ENCODE measurements at places on chromosomes 1 and 21.

GRCh38 chr1:24392982-24393650 lies 20.5 kb downstream of the STPG1 start:
- DNase-seq, result no peak

DNA sequence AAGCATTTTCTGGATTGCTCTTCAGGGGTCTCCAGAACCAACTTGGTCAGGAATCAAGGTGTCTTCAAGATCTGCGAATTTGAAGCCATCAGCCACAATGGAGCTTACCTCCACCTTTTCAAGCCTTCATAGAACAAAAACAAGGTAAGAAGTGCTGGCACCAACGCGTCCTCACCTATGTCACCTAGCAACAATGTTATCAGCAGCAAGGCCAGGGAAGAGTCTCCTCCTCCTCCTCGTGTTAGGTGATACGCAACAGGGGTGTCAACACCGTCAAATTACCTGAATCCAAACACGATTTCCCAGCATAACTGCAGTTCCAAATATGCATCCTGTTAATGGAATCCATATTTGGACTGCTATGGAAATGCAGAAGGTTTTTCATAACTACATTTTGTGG lies 4.1 kb upstream of the TIAM1 start:
- no peak for DNase-seq

- DNase-seq, result no peak
Measured at GRCh38 chr1:85330214-85330631, 53.8 kb upstream of the BCL10 start.

GRCh38 chr1:32816676-32817158 lies 441 bp downstream of the YARS1 start:
- DNase-seq, result no peak

DNA sequence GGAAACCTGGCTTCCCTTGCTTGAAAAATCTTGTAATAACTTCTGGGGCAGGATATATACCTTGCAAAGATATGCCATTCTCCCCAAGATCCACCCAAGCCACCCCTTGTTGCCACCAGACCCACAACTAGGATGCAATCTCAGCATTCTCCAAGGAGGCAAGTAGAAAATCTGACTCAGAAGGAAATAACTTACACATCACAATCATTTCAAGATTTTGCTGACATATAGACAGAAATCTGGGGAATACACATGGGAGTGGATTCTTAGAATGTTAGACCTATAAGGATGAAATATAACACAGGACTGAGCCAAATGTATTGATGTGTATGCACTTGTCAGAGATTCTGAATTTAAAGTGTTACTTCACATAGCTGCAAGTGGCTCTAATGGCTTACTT lies 14.8 kb upstream of the ZDHHC18 start:
- no peak for DNase-seq

DNA sequence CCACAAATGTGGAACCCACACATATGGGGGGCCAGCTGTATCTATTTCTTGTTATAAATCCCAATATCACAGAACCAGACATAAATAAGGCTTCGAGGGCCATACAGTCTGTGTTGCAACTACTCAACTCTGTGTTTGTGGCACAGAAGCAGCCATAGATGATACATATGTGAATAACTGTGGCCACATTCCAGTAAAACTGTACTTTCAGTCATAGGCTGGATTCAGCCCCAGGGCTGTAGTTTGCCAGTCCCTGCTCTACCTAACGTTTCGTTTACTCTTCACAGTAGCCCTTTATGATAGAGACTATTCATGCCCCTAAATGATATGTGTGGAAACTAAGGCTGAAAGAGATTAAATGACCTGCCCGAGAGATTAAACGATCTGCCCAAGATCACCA lies 48.7 kb downstream of the FHAD1 start:
- no peak for DNase-seq

GRCh38 chr1:17447501-17447992 lies 8.1 kb upstream of the RCC2 start:
- DNase-seq, result no peak

All from stimulated activated CD8-positive, alpha-beta memory T cell treated with anti-CD3 and anti-CD28 coated beads, Interleukin-15, amount 100 ng/mL, for 24 hours (primary cell).